ENCODE measurements at places on chromosomes 12 and 14.

- DNase-seq: no peak
Measured at GRCh38 chr12:2333491-2334195, 280.9 kb downstream of the CACNA1C start.

DNA sequence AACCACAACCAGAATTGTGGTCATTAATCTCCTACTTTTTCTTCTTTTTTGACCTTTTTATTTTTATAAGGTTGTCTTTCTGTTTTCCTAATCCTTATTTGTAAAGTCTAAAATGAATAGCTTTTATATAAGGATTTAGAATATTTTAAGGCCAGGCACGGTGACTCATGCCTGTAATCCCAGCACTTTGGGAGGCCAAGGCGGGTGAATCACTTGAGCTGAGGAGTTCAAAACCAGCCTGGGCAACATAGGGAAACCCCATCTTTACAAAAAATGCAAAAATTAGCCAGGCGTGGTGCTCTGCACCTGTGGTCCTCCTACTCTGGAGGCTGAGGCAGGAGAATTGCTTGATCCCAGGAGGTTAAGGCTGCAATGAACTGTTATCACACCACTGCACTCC, 55.1 kb downstream of the IFT81 start:
- DNase-seq: no peak

DNA sequence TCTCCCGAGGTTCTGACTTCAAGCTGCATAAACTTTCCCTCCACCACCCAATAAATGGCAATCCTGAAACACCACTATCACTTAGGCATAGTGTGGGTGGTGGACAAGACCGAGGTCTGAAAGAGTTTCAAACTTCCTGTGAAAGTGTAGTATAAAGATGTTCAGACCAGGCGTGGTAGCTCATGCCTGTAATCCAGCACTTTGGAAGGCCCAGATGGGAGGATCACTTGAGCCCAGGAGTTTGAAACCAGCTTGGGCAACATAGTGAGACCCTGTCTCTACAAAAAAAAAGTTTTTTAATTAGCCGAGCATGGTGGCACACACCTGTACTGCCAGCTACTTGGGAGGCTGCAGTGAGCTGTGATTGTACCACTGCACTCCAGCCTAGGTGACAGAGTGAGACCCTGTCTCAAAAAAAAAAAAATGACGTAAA, 61.9 kb downstream of the CCDC92 start:
- no peak for DNase-seq

DNA sequence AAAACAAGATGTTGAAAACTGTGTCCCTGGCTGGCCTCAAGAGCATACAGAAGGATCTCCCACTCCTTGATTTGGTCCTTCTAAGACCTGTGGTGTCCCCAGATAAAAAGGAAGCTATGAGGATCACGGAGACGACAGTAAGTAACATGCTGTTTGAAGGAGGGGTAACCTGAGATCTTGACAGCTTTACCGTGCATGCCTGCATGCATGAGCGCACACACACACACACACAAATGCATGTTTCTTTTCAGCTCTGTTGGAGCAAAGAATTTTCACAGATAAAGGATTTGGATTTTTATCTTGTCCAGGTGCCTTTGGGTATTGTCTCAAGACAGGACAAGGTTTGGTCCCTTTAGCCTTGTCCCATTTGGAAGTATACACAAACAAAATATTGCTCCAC, 411.6 kb upstream of the CCDC196 start:
- no peak for DNase-seq

- DNase-seq: no peak
Measured at GRCh38 chr14:36863271-36863670, 201.6 kb downstream of the PAX9 start.

GRCh38 chr12:1552171-1552570, 42.2 kb downstream of the FBXL14 start:
- DNase-seq: no peak

DNA sequence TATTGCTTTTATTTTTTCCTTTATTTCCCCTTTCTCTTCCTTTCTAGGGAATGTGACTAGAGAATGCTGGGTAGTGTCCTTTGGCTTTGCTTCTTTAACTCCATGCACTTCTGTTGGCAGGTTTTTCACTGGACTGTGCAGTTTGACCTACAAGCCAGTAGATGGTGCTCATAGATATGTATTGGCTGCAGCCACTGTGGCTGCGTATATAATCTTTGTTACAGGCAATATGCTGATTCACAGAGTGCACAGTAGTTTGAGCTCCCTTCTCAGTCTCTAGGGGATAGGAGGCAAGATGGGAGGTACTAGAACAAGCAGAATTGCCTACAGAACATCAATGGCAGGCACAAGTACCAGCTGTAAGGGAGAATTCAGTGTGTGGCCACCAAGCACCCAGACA, 503.5 kb downstream of the LRFN5 start:
- DNase-seq: no peak

DNA sequence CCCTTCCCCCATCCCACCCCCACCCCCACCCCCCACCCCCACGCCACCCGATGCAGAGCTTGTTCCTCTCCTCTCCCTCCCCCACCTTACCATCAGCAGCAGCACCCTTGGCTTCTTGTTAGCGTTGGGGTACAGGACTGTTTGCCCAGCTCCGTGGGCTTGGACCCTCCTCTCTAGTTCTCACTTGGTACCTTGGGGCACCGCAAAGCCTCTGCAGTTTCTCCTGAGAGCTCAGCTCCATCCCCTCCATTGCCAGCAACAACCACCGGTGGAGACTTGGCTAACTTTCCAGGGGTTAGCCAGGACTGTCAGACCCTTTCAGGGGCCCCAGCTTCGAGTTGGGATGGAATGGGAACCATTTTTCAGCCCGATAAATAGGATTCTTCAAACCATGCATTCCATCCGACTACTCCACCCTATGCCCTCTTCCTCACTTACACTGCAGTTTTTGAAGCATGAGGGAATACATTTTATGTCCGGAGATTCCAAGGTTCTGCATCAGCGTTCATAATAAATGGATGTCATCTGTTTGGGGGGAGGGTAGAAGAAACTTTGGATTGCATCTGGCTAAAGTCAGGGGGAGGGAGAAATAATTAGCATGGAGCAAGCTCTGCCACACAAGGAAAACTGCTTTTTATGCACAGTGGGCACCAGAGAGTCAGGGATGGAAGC, 1.1 kb downstream of the SCN8A start:
- no peak for DNase-seq

- DNase-seq: no peak
Measured at GRCh38 chr14:85217412-85217811, 312.5 kb upstream of the FLRT2 start.

DNA sequence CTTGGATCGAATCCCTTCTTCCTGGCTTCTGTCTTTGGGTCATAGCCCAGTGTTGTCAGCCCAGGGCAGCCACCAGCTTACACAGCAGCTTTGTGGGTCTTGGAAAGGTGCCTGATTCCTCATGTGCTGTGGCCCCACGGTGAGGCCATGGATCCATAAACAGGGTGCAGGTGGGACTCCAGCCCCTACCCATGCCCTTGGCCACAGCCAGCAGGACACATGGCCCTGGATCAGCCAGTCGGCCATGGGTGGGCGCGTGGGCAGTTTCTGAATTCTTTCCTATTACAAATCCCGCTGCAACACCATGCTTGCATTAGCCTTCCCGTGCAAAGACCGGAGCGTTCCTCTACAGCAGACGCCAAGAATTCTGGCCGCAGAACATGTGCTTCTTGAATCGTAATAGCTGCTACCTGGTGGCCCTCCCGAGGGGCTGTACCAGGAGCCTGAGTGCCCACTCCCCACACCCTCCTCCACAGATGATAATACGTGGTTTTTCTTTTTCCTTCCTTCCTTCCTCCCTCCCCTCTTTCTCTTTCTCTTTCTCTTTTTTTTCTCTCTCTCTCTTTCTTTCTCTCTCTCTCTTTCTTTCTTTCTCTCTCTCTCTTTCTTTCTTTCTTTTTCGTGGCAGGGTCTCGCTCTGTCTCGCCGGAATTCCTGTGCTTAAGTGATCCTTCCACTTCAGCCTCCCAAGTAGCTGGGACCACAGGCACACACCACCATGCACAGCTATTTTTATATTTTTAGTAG, 2.9 kb upstream of the MMP17 start:
- no peak for DNase-seq

DNA sequence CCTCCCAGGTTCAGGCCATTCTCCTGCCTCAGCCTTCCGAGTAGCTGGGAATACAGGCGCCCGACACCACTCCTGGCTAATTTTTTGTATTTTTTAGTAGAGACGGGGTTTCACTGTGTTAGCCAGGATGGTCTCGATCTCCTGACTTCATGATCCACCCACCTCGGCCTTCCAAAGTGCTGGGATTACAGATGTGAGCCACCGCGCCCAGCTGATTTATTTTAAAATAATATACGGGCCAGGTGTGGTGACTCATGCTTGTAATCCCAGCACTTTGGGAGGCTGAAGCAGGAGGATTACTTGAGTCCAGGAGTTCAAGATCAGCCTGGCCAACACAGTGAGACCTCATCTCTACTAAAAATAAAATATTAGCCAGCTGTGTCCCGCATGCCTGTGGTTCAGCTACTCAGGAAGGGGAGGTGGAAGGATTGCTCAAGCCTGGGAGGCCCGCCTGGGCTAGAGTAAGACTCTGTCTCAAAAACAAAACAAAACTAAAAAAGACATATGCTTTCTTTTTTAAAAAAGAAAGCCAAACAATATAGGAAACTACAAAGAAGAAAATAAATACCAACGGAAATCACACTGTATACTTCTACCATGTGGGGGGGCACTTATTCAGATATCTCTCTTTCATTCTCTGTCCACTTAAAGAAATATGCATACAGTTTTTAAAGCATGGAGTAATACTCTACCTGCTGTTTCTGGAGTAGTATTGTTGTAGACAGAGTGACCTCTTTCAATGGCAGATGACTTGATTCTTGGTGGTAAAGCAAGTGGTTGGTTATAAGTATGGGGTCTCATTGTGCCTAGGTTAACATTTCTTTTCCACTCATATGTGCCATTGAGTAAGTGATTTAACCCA, 930 bp upstream of the MIA2 start:
- no peak for DNase-seq

- no peak for DNase-seq
Measured at GRCh38 chr12:79689477-79690141, 1.2 kb downstream of the PAWR start.

DNA sequence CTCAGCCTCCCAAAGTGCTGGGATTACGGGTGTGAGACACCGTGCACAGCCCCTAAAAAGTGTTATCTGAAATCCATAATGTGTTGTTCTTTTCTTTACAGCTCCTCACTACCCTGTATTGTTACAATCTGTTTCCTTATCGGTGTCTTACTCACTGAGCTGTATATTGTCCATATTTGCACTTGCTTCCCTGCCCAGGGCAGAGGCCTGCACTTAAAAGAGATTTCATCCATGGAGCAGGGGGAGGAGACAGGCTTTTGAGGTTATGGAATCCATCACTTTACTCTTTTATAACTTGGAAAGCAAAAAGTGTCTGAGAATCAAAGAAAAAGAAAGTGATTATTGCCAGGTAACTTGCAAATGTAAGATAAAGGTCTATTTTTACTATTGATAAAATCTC, 251.0 kb downstream of the DIO2 start:
- no peak for DNase-seq

DNA sequence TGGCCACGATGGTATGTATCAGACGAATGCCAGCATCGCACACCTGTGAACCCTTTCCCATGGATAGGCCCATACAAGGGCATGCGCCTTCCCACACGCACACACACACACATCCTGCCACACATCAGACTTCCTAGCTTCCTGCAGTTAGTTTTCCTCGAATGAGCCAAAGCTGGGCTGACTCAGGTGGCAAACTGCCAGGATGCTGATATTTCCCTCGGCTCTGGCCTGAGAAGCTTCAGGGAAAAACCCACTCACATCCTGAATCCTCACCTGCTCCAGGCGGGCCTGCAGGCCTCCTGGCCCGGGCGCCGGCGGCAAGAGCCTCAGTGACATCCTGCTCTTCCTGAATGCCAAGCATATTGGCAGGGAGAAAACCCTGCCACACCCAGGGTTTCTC, 22.4 kb downstream of the CALM1 start:
- DNase-seq: peak; percentile 98

GRCh38 chr14:95597784-95598211, 62.9 kb downstream of the GLRX5 start:
- no peak for DNase-seq

DNA sequence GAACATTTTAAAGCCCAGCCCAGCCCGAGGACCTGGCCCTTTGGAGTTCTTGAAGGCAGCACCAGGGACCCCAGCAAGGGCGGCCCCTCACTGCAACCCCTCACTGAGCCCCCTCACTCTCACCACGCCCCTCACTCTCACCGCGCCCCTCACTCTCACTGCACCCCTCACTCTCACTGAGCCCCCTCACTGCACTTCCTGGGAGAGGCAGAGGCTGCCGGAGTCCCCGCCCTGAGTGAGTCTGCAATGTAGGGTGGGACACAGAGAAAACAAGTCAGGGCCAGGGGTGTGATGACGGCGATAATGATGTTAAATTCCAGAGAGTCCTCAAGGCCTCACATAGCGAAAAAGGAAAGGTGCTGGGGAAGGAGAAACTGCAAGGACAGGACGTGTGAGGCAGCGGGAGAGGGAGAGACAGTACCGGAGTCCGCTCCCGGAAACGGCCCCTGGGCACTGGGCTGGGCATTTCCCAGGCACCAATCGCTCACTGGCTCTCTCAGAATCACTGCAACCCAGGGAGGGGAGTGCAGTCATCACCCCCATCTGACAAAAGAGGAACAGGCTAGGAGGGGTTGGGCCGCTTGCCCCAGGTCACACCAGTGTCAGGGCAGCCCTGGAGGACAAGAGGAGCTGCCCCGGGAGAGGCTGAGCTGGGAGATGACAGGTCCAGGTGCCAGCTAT, 24.9 kb downstream of the CCDC88C start:
- DNase-seq: no peak

DNA sequence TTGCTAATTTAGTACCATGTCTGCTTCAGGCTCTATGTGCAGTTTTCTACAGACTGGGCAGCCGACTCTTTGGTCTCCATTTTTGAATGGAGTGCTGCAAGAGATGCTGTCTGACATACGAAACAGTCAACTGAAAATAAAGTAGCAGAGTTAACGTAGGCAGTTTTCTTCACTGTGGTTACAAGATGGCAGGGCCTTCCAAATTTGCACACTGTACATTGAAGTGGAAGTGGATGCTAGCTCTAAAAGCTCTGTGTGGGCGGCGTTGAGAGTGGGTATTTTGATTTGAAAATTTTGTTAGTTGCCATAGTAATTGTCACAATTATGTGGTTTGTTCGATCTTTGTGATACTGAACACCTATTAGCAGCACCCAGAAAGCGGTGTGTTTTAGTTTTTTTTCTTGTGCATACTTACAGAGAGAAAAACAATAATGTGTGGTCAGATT, 154.9 kb upstream of the ATP2B1 start:
- no peak for DNase-seq

GRCh38 chr12:3697311-3697870, 55.5 kb downstream of the CRACR2A start:
- no peak for DNase-seq

All from RWPE2 (cell line).